ENCODE measurements at places on chromosomes 6 and 20. TPM values are rescaled to one million over a fixed set of nuclear protein-coding genes. Genes with fewer than 3 reads are reported as not detected.

The LCA5 gene
- total RNA-seq = 1.3 TPM

The BMP2 gene
- 26.6 TPM for total RNA-seq

The SLC18B1 gene
- 3.4 TPM for total RNA-seq

The ARMH2 gene
- total RNA-seq = not detected

The MCHR2 gene
- total RNA-seq = not detected

The DEFB132 gene
- total RNA-seq = not detected

The SIGLEC1 gene
- total RNA-seq = not detected

The ISM1 gene
- total RNA-seq = 0.33 TPM

The TRIM10 gene
- not detected for total RNA-seq

The FOXC1 gene
- total RNA-seq = 17.6 TPM

The PNPLA1 gene
- not detected for total RNA-seq

The DLL1 gene
- 0.38 TPM for total RNA-seq

The AHI1 gene
- total RNA-seq = 5.6 TPM

The CDH22 gene
- total RNA-seq = not detected

All from mesangial cell (primary cell).